ENCODE measurements at places on chromosomes 7 and 10.

DNA sequence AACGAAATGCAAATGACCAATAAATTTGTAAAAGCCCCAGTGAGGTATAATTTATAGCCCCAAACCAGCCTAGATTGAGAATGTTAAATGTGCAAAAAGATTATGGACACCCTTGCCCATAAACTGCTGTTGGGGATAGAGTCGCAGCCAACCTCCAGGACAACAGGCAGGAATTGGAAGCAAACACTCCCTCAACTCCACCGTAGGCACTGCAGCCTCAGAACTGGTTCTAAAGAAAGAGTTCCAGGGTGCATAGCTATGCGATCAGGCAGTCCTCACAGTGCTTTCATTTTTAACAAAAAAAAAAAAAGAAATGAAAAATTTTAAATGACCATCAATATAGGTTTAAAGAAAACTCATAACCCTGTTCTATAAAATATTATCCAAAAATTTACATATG lies 86.2 kb downstream of the CXCL12 start:
- no peak for DNase-seq

DNA sequence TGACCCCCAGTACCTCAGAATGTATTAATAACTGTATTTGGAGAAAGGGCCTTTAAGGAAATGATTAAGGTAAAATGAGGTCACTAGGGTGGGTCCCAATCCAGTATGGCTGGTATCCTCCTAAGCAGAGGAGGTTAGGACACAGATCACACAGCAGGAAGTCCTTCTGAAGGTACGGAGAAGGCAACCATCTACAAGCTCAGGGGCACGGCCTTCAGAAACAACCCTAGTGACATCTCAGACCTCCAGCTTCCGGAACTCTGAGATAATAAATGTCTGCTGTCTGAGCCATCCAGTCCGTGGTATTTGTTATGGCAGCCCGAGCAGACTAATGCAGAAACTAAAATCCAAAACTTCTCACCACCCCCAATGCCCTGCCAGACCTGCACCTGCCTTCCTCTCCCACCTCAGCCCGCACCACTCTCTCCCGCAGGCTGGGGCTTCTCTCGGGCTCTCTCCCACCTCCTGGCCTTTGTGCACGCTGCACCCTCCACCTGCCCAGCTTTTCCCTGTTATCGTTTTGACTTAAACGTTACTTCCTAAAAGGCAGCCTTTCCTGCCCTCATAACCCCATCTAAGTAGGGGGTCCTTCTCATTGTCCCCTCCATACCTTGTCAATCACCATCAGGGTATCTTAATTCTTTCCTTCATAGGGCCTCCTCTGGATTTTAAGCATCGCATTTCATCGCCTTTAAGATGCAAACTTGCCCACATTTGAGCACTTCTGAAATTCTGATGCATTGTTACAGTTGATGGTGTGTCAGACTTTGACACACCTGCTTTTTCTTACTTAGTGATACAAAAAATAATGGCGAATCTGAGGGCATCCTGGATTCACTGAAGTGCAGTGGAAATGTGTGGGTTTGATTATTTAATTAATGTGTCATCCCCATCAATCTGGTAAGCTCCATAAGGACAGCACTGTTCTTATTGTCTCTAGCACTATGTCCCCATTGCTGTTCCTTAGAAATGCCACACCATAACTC lies 32.2 kb upstream of the AQP1 start:
- DNase-seq = no peak

DNA sequence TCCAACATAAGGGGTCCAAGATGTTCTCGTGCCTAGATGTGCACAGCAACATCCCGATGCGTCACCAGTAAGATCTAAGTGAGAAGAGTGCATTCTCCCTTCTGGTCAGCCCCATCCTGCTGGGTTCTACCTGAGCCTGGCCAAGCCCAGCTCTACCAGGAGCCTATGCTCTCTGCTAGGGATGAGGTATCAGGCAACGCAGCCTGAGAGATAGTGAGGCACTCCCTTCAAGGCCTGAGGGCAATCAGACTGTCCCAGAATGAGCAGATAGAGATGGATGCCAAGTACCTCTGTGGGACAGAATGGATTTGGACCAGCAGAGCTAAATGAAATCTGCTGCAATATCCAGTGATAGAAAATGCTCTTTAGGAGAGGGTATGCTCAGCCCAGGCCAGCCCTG lies 26.7 kb downstream of the DDC start:
- DNase-seq = no peak

GRCh38 chr7:14480281-14480680 lies 422.3 kb downstream of the DGKB start:
- DNase-seq = no peak

- no peak for DNase-seq
These were observed 399.6 kb downstream of the DPP6 start for GRCh38 chr7:154451480-154452457.

GRCh38 chr10:11483201-11484148 lies 128.0 kb downstream of the USP6NL start:
- DNase-seq = no peak

GRCh38 chr7:27300421-27300820 lies 57.8 kb downstream of the EVX1 start:
- DNase-seq = no peak

GRCh38 chr7:32869716-32870115 lies 21.8 kb downstream of the KBTBD2 start:
- no peak for DNase-seq

- no peak for DNase-seq
These were observed 42.6 kb downstream of the OTUD1 start for GRCh38 chr10:23481363-23481961.

DNA sequence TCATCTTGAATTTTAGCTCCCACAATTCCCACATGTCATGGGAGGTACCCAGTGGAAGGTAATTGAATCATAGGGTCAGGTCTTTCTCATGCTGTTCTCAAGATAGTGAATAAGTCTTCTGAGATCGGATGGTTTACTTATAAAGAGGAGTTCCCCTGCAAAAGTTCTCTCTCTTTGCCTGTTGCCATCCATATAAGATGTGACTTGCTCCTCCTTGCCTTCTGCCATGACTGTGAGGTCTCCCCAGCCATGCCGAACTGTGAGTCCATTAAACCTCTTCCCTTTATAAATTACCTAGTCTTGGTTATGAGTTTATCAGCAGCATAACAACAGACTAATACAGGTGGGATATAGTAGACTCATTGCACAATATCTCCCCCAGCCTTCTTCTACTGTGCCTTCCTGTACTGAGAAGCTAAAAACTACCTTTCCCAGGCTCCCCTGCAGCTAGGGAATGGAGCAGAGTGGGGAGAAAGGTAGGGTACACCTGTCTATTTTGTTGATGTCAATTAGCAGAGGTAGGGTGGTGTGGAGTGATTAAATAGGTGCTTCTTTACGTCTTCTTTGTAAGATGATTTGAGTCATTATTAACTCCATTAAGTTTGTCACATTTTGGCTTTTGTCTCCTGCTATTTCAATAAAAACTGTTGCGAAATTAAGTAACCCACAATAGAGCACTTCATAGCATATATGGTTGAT lies 48.2 kb upstream of the EBLN1 start:
- no peak for DNase-seq

DNA sequence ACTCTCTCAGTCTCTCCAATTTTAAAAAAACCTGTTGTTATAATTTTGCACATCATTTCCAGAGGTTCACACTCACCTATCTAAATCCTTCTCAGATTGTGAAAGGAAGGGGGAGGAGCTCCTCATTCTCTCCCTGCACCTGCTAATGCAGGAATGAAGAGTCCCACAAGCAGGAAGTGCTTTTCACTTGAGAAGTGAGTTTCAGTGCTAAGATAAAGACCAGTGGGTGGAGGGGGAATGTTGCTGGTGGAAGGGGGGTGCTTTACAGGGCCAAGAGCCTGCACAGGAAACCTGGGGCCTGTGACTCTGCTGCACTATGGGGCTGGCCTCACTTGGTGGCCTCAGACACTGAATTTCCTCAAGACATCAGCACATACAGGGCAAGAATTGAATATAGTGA lies 176.4 kb downstream of the PTPN20 start:
- DNase-seq = no peak
